Stimulated activated CD8-positive, alpha-beta memory T cell treated with anti-CD3 and anti-CD28 coated beads, Interleukin-4, amount 100 ng/mL, for 1 hour (primary cell): ENCODE measurements at places on chromosomes 16 and 17.

- DNase-seq, result peak; percentile 49
Measured at GRCh38 chr16:23504453-23505179, 5.7 kb downstream of the GGA2 start.

DNA sequence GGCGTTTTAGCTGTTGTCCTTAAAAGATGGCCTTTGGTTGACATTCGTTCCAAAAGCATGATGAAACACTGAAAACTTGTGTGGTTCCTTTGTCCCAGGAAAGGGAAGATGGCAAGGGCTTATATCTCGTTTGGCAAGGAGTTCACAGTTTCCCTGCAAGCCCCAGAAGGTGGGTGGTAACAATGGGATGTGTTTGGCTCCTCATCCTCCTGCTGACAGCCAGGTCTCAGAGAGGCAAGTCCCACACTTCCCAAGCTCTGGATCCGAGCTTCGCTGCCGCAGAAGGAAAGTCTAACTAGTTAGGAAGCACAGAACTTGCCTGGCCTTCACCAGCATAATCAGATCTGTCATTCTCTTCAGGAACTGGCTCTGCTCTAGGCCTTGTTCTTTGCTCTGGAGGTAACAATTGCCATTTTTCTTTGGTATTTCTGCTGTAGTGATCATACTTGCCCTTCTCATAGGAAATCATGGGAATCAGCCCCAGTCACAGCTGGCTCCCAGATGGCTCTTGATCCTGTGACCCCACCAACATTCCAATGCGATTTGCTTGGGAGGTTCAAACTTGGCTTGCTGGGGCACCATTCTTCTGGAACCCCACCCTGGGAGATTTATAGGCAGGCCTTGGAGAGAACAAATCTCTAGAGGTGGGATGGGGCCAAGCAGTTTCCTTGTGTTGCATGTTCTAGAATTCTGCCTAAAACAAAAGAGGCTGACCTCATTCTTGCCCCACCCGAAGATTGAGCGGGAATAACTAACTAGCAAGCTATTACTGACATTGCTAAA is 17.9 kb downstream of the KPNA2 start:
- DNase-seq, result no peak

DNA sequence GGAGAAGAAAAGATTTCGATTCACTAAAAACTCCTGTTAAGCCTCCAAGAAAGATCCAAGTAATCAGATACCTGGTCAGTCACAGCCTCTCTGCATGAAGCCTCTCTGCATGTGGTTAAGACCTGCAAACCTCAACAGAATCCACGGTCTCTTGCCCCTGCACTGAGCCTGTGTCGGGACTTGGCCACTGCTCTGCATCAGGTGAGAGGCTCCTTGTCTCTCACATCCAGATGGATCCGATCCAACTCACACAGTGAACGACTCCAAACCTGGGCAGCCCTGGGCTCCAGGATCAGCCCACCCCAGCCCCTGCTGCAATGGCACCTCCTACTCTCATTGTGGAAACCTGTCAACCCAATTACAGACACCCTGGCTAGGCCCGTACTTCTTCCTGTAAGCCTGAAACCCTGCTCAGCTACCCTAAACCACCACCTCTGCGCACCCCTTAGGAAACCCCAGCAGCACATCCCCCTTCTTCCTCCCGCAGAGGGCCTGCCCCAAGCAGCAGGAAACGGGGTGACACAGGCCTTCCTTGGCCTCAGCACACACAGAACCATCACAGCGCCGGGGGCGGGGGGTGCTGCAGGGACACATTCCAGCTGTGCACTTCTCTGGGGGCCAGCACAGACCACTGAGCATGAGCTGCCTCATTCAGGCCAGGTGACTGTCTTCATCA is 129.5 kb downstream of the ANKRD11 start:
- peak; percentile 46 for DNase-seq

DNA sequence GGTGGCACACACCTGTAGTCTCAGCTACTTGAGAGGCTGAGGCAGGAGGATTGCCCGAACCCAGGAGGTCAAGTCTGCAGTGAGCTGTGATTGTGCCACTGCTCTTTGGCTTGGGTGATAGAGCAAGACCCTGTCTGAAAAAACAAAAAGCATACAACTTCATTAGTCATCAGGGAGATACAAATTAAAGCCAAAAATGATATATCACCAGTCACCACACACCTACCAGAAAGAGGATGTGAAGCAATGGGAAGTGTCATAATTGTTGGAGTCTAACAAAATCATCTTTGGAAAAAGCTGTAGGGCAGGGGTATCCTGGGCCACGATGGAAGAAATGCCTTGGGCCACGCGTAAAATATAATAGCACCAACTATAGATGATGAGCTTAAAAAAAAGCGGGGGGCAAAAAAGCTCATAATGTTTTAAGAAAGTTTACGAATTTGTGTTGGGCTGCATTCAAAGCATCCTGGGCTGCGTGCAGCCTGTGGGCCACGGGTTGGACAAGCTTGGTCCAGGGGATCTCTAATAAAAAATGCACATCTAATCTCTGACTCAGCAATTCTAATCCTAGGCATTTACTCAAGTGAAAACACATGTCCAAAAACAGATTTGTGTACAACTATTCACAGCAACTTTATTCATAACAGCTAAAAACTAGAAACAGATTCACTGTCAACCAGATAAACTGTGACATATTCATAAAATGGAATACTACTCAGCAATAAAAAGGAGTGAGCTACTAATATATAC is 65.9 kb downstream of the HIC1 start:
- no peak for DNase-seq

DNA sequence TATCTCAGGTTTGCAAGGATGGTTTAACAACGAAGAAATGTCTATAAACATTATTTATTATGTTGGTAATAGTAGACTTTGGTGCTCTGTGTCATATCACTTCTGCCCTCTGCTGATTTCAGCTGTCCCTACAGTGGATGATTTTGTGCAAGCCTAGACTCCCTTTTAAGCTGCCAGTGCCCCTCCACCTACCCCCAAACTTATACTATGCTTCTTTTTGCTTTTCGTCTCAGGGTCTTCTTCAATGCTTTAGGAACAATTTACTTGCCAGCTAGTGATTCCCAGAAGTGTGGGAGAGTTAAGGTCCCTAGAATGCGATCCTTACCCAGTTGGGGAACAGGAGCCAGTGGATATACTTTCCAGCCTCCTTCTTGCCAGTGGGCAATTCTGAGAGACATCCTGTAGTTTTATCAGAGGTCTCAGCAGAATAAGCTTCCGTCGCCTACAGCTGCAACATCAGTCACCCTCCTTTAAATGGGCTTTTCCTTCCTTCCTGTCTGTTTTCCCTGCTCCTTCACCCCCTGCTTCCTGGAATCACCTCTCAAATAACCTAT is 4.1 kb downstream of the ICAM2 start:
- no peak for DNase-seq

GRCh38 chr16:84143784-84144199 is 1.2 kb downstream of the HSDL1 start:
- DNase-seq, result no peak

GRCh38 chr17:6509031-6509771 is 47.2 kb downstream of the PITPNM3 start:
- DNase-seq, result no peak

DNA sequence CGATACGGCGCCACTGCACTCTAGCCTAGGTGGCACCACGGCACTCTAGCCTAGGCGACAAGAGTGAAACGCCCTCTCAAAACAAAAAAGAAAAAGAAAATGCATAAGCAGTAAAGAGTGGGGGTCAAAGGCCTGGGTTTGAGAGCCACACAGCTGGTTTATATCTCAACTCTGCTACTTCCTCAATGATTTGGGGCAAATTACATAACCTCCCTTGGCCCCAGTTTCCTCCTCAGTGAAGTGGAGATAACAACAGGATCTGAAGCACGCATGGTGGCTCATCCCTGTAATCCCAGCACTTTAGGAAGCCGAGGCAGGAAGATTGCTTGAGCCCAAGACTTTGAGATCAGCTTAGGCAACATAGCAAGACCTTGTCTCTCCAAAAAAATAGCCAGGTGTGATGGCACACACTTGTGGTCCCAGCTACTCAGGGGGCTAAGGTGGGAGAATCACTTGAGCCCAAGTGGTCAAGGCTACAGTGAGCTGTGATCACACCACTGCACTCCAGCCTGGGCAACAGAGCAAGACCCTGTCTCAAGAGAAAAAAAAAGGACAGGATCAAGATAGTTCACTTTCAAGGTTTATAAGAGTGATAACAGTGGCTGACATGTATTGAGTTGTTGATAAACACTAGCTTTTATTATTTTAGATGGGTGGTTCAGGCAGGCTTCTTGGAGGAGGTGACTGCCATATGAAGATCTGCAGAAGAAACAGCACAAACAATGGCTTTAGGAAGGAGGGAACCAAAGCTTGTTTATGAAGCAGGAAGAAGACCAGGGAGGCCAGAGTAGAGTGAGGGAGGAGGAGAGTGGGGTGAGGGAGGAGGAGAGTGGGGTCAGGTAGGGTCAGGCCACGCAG is 8.5 kb upstream of the COG1 start:
- no peak for DNase-seq

GRCh38 chr16:88049561-88050545 is 98.6 kb downstream of the BANP start:
- DNase-seq, result no peak

DNA sequence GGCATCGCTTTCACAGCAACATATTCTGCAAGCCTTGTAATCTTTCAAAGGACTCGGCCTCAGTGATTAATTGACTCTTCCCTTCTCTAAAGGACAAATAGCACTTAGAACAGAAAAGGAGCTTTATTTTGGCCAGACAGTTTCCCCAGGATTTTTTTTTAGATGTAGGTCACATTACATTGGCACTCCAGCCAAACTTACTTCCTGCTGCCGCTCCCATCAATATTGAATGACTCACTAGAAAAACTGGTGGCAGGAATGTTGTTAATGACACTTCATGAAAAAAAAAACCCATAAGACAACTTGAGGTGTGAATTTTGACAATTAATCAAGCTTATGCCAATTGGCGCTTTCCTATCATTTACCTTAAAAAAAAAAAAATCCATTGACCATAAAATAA is 432.6 kb downstream of the TOX3 start:
- no peak for DNase-seq

GRCh38 chr17:66604376-66604775 is 230.5 kb upstream of the CACNG5 start:
- DNase-seq, result no peak

DNA sequence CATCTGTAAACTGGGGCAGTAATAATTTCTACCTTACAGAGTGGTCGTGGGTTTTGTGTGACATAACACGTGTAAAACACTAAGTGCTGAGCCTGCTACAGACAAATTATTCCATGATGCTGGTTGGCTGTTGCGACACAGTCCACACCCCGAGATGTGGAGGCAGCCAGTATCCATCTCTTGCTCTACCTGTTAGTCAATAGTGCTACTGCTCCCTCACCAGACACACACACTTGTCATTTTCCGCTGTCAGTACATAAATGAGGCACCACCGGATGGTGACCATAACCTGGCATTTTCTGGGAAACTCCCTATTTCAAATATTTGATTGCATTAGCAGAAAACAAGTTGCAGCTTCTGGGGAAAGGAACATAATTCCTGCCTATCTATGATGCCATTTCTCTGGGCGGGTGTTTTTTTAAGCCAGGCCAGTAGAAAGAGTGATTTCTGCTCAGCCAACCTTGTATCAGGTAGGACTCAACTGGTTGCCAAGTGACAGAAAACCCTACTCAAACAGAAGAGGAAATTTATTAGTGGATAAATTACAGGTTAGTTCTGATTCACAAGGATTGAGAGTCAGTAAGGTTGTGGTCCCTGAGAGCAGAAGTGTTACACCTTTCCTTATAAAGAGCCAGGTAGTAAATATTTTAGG is 24.1 kb downstream of the DNAJA2 start:
- DNase-seq, result no peak

DNA sequence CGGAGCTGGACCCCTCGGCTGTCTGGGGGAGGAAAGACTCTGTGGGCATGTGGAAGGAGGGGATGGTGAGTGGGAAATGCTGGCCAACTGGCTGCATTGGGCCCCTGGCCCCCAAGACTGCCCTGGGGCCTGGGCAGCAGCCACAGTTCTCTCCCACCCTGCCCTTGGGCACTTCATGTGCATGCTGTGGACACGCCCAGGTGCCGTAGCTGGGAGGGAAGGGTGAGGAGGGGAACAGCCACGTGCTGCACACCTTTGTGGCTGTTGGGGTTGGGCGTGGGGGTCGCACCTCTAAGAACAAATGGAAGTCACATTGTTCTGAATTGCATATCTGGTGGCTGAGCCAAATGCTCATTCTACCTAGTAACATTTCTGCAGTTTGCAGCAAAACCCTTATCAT is 11.9 kb upstream of the ZNHIT3 start:
- no peak for DNase-seq
